Umbilical cord (tissue), 2 donors: ENCODE measurements at places on chromosomes 16 and 17. TPM values are rescaled to one million over a fixed set of nuclear protein-coding genes. Genes with fewer than 3 reads are reported as not detected.

The KRTAP2-1 gene
- not detected for total RNA-seq

The GUCY2D gene
- 0.72 TPM for total RNA-seq

The TNS4 gene
- total RNA-seq, result 7.0 TPM

The KRT33A gene
- 1.4 TPM for total RNA-seq

The LRRC37B gene
- 24.6 TPM for total RNA-seq

The ZNF624 gene
- total RNA-seq, result 16.9 TPM

The CACNG4 gene
- 1.2 TPM for total RNA-seq

The FBXL16 gene
- total RNA-seq, result not detected

- no peak for DNase-seq
These were observed 32.9 kb upstream of the USP22 start for GRCh38 chr17:21075739-21076085.

DNA sequence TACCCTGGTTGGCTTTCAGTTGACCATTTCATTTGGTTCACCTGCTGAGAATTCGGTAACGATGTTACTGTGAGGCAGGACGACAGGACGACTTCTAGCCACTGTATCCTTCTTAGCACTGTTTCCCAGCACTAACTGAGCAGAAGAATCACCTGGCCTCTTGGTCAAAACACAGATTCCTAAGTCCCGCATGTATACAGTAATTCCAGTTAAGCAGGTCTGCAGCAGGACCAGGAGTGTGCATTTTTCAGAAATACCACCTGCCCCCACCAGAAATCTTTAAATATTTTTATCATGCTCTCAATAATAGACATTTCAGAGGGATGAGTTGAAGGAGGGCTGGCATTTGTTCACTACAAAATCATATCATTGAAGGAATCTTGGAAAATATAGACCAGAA lies 22.6 kb downstream of the RSL1D1 start:
- no peak for DNase-seq

GRCh38 chr16:85680352-85680944 lies 8.3 kb downstream of the GINS2 start:
- DNase-seq, result no peak

GRCh38 chr16:67202956-67203493 lies 4.1 kb downstream of the ELMO3 start:
- DNase-seq, result no peak

GRCh38 chr16:2715519-2715918 lies 4.5 kb downstream of the PRSS27 start:
- DNase-seq, result peak; percentile 38

DNA sequence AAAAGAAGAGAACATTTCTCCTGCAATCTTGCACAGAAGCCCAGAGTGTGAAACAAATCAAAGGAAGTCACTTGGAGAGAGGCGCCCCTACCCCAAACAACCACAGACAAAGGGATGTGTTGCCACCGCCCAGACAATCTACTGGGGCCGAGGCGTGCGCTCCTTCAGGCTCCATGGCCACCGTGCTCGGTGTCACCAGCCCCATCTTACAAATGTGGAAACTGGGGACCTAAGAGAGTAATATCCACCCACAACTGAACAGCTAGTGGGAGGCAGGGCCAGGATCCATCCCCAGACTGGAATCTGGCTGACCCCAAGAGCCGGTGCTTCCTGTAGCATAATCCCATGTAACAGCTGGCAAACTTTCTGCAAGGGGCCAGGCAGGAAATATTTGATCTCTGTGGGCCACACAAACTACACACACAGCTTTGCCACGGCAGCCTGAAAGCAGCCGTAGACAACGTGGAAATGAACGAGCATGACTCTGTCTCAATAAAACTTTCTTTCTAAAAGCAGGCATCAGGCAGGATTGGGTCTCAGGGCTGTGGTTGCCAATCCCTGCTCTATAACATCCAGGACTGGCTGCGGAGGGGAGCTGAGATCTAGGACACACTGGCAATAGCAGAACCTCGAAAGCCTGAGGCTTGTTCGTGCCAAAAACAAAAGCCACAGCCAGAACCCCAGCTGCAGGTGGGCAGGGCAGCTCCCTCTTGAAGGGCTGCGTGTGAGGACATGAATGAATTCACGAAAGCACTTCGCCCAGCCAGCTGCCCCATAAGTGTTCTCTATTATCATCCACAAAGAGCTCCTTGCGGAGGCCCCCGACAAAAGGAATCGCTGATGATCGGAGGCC lies 26.6 kb upstream of the GINS2 start:
- peak; percentile 48 for DNase-seq

DNA sequence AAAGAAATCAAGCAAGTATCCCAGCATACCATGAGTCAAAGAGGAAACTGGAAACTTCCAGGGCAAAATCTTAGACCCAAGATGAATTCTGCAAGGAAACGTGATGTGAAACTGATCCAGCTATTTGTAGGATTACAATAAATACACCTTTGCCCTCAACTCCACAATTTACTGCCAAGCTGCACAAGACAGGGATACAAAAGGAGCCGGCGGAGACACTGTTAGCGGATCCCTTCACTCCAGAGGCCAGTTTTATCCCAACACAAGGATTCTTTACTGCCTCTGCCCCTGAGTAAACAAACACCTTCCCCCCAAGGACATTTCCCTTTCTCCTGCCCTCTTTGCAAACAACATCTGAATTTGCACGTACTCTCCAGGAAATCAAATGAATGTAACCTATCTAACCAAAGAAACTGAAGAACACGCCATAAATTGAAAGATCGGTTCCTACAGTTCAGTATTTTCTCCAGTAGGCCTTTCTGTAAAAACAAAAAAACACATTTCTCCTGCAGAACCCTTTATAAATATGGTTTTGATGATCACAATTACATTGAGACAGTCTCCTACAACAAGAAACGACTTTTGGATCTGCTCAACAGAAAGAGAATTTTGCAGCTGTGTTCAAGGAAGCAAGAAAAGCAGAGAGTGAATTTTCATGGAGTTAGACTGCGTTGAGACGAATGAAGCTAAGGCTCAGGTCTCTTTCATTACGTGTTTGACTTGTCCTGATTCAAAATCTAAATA lies 1.4 kb upstream of the CBX2 start:
- DNase-seq, result peak; percentile 34

- peak; percentile 56 for DNase-seq
These were observed at the start of gene BCO1 for GRCh38 chr16:81238296-81239011. BCO1 (plus strand) TSS chr16:81238689; CDS start chr16:81238909, 220 bp downstream.

DNA sequence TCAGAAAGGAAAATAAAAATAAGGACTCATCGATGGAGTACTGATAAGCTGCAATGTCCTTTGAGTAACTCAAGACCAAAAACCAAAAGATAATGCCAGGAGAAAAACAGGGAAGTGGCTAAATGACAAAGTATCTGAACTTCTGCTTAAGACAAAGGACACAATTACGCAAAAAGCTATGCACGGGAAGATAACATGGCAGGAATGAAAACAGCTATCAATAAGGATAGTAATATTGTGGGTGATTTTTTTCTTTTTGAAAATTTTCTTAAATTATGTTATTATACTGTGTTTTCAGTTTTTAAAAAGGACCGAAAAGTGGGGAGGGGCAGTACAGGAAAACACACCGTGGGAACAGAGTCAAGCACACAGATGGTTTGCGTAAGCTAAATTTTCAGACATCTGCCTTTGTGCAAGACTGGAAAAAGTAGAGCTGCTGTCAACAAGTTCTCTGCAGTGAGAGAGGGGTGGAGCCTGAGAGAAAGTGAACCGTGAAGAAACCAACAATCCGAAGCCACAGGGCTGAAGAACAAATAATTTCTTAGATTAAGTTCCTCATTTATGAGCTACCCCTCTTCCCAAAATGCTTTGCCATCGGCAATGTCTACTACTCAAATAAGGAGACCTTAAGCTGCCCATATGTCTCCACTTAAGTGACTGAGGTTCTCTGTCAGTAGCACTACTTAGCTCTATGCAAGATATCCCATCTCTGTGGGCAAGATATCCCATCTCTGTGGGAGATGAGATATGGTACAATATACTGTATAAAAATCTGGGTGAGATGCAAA lies 99.9 kb upstream of the CORO6 start:
- DNase-seq, result peak; percentile 82

DNA sequence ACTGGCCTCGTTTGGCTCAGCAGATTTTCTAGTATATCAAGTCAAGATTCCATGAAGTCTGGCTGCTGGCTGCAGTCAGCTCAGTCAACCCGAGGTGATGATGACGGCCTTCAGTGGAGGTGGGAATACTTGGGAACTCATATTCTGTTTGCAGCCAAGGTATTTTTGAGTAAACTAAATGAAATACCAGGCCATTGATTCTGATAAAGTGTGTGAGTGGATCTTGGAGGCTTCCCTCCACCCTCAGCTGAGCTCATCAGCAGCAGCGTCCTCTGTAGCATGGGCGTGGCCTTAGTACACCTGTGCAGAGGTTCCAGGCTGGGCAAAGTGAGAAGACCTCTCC lies 22.0 kb upstream of the TACO1 start:
- no peak for DNase-seq
